DMS 273 treated with DMSO at 0.1 percent for 48 hours (cell line): ENCODE measurements at places on chromosomes 1 and 21.

GRCh38 chr1:219422811-219423598, 189.9 kb downstream of the ZC3H11B start:
- DNase-seq, result no peak

DNA sequence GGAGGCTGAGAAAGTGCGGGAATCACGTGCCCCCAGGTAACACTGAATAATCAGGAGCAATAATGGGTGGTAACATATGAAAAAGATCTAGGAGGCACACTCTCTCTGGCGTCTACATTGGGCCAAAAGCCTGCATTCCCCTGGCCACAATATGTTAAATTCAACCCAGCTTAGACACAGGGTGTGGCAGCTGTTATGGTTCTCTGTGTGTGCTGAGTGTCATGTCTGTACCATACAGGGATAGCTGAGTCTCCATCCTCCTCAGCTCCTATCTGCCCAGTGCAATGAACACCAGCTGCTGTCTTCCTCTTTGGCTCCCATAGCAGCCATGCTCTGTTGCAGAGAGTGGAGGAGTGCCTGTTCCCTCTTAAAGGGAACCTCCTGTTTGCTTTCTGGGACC, 14.3 kb downstream of the S100A11 start:
- DNase-seq, result no peak

DNA sequence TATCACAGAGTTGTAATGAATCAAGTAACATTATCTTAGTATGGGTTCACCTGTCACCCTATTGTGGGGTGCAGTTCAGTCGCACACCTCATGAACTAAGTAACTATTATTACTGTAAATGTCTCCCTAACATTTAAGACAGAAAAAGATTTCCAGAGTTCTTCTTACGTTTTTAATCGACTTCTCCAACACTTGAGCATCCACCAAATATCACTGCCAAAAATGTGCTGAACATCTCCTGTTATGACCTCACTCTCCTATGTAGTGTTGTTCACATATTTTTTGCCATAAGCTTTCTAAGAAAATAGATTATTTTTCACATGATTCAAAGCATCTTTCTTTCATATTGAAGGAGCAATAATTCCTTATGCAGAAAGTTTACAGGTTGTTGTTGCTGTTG, 1.3 kb downstream of the TTLL7 start:
- DNase-seq, result no peak

DNA sequence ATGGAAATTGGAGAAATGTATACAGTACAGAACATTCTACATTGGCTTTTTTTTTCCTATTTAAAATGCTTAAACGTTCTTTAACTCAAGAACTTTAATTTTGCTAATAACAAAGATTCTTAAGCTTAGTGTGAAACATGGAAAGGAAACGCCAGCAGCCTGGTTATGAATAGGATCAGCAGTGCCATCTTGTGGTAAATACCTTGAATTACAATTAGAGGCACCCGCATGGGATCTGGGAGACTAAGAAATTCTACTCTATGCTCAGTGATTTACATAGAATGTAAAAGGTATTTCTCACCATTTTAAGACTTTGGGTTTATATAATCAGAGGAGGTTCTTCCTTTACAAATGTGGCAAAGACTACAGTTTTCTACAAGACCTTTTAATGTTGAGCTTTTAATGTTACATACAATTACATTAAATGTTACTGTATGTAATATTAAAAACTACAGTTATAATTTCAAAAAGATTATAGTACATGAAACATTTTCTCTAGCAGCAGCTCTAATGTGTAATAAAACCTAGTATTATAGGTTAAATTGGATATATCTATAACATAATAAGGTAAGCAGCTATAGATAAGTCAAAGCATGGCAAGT, 32.1 kb upstream of the APOBEC4 start:
- DNase-seq, result no peak

DNA sequence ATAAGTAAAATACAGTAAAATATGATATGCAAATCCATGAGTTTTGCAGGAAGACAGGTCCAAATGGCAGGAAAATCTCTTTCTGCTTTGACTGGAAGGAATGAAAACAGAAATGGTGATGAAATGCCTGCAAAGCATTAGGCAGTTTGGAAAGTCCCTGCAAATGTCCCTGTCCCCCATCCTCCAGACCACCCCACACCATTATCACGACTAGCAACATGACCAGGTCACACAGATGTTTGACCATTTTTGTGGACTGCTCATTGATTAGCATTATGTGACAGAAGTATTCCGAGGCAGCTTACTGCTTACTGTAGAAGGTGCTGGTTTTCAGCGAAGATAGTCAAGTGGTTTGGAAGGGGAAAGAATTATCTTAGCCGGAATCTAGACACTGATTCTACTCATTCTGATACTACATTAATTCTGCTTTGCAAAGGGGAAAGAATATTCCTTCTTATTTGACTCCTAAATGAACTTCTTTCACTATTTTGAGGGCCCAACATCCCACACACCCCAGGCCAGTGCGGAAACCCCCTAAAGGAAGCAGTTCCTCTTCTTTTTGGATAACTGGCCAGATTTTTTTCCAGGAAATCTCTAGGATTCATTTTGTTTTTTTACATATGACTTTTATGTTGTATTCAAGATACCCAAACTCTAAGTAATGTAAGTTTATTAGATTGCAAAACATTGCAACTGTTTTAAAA, 9.5 kb upstream of the CR2 start:
- DNase-seq, result no peak

DNA sequence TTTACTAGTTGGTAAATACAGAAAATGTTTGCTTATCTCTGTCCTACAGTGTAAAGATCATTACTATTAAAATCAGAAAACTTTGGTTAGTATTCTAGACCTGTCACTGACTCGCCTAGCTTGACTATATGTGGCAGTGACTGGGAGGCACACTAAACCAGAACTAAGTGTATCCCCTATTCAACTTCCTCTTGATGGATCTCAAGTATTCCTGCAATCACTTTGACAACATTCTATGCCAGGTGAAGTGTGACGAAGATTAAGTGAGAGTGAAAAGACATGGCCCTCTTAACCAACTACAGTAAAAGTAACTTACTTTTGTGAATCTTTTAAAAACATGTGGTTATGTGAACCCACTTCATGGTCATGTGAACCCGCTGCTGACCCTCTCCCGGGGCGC, 223.0 kb upstream of the ADAMTS5 start:
- no peak for DNase-seq
